Cortex of kidney (tissue), 1 donor: ENCODE measurements at places on chromosomes 6 and 20.

GRCh38 chr20:10970109-10970508 is 296.3 kb upstream of the JAG1 start:
- DNase-seq, result no peak

DNA sequence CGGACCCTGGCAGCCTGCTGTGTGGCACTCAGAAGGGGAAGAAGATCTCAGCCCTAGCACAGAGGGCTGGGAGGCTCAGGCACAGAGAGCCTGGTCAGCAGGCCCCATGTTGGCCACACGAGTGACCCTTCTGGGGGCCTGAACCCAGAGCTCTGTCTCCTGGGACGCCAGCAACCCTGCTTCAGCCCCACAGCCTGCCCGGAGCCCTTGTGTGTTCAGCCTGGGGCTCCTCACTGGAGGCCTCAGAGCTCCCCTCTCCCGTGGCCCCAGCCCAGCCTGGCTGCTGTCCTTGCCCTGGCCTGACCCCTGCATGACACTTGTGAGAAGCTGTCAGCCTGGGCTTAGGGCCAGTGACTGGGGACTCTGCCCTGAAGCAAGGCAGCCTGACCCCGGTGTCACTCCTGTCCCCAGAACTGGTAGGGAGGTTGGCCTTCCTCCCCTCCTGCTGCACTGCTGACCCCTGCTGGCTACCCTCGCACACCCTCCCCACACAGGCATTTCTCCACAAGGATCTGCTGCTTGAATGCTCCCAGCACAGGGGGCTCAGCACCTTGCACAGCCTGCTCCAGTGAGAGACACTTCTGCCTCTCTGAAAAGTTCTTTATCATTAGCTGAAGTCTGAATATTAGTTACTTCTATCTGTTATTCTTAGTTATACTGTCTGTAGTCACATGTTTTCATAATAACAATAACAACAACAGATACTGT is 15.4 kb upstream of the IP6K3 start:
- DNase-seq, result no peak

DNA sequence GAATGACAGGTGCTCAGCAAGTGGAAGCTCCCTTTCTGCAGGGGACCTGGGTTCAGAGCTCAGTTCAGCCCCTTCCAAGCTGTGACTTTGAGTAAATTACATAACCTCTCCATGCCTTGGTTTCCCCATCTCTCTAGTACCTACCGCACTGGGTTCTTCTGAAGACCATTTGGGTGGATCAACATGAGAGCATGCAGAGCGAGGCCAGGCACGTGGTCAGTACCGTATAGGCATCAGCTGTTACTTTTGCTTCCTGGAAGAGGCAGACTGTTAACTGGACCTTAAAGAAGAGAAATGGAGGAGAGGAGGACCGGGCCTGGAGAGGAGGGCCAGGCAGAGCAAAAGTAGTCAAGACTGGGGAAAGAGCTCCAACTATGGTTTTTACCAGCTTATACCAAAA is 1.7 kb upstream of the MYLK2 start:
- no peak for DNase-seq

DNA sequence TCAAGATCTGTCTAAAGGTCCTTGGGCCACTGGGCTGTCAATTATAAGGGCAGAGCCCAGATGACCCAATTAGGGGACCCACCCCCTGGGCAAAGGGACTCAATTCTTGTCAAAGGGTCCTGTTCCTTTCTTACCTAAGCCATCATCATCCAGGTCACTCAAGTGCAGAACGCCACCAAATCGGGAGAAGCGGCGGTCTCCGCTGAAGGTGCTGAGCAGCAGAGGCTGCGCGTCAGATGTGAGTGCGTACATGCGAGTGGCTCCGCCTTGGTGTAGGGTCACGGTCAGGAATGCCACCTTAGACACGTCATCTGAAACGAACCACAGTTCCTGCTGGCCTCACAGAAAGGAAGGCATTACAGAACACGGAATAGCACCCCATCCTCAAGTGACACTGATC is 34.2 kb downstream of the MRS2 start:
- DNase-seq, result no peak

DNA sequence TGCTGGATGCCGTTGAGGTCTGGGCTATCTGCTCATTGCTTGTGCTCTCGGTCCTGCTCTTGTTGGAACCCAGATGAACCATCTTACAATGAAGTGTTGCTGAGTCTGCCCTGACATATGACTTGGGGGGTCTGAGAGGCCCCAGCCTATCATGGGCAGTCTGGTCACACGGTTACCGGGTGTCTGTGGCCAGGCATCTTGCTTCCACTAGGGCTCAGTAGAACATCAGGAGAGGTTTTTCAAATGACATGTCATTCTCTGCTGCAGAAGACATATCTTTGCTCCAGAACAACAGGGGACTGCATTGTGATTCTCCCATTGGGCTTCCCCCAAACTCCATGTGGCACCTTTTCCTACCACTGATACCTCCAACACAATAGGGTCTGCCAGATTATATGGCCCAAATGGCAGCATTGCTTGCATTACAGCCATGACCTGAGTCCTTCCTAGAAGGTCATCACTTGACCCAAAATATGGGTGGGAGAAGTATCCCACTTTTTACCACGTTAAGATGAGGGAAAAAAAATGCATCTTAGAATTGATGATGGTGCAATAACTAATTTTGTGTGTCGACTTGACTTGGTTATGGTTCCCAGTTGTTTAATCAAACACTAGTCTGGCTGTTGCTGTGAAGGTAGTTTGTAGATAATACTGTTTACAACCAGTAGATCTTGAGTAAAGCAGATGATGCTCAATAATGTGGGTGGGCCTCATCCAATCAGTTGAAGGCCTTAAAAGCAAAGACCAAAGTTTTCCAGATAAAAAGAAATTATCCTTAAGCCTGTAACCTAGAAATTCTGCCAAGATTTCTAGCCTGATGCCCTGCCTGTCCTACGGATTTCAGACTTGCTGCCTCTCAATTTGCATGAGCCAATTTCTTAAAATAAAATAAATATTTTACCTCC is 241.0 kb downstream of the QKI start:
- no peak for DNase-seq

DNA sequence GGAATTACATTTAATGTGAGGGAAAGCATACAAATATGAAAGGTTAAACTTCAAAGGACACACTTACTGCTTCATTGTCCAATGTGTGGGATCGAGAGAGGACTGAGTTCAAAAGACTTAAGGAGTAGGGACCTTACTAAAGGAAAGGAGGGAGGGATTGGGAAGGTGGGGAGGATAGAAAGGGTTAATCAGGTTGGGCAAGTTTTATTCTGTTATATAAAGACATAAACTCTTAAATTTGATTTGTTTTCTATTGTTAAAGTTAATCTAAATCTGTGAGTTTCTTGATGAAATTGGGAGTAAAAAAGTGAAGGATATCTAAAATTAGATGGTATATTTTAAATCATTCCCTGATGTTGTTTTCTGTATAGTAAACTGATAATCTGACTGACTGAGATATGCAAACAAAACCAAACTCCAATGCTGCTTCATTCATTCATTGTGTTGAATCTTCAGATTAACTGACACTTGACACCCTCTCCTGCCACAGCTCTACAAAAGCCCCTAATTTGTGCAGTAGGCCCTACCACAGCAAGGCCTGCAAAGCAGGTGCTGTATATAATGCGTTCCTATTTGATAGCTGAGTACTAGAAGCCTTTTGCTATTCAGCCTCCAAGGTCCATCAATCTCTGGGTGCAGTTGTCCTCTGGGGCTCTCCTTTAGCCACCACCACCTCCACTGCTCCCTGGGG is 1.3 kb upstream of the UBE2J1 start:
- DNase-seq, result no peak
